PC-9 (cell line): ENCODE measurements at places on chromosomes 6 and 20. TPM values are rescaled to one million over a fixed set of nuclear protein-coding genes. Genes with fewer than 3 reads are reported as not detected.

GRCh38 chr20:13262302-13262650 is 41.2 kb downstream of the ISM1 start:
- no peaks in the 10 kb centered on the region for H3K4me1 ChIP-seq
- no peaks in the 10 kb centered on the region for H3K27me3 ChIP-seq
- no peak overlapping the region for H3K4me3 ChIP-seq
- H3K36me3 ChIP-seq = no peaks in the 10 kb centered on the region
- no peak overlapping the region for H3K27ac ChIP-seq
- no peak for DNase-seq

Gene TRIM10
- total RNA-seq = not detected in 2 replicates

DNA sequence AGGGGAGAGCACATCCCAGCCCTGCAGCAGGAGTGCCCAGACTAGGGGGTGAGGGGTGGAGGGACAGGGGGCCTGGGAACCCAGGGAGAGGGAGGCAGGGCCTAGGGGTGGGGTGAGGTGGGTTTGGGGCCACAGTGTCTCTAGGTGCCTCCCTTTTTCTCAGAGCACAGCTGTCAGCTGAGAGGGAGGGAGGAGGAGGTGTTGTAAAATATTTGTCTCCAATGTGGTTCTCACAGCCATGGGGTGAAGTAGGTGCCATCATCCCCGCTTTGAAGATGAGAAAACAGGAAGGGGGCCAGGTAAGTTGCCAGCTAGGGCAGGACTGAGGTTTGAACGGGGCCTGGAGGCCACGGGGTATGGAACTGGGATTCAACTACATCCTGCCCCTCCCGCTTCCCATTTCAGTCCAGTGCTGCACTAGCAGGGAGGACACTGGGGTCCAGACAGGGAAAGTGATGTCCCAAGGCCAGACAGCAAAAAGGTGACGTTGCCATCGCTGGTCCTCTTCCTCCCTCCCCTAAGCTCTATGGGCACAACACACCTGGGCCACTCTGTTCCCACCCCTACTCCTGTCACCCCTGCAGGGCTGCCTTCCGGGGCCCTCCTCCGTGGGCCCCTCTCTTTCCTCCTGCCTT is 20.3 kb downstream of the PACSIN1 start:
- no peak overlapping the region for H3K27ac ChIP-seq
- H3K4me3 ChIP-seq = no peak overlapping the region
- DNase-seq = no peak
- H3K4me1 ChIP-seq = peaks cover 22% of the 10 kb centered on the region
- no peaks in the 10 kb centered on the region for H3K36me3 ChIP-seq

GRCh38 chr6:106413722-106414121 is 53.2 kb downstream of the CRYBG1 start:
- H3K27me3 ChIP-seq = no peaks in the 10 kb centered on the region
- DNase-seq = no peak
- no peak overlapping the region for H3K27ac ChIP-seq
- H3K4me1 ChIP-seq = peaks cover 9% of the 10 kb centered on the region; the same call in 1 of the 2 replicates

DNA sequence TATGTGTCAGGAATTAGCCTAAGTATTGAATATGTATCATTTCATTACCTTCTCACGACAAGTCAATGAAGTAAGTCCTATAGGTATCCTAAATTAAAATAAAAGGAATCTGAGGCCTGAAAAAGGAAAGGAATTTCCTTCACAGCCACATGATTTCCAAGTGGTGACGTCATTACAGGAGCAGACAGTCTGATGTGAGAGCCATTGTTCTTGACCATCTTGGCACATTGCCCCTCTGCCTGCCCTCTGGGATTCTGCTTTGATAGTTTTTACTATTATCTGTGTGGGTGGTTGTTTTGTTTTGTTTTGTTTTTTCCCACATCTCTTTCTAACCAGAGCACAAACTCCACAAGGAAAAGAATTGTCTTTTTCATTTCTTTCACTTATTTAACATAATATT is 219.8 kb upstream of the UFL1 start:
- no peaks in the 10 kb centered on the region for H3K27me3 ChIP-seq
- no peak for DNase-seq
- H3K36me3 ChIP-seq = no peaks in the 10 kb centered on the region
- H3K4me3 ChIP-seq = no peak overlapping the region

DNA sequence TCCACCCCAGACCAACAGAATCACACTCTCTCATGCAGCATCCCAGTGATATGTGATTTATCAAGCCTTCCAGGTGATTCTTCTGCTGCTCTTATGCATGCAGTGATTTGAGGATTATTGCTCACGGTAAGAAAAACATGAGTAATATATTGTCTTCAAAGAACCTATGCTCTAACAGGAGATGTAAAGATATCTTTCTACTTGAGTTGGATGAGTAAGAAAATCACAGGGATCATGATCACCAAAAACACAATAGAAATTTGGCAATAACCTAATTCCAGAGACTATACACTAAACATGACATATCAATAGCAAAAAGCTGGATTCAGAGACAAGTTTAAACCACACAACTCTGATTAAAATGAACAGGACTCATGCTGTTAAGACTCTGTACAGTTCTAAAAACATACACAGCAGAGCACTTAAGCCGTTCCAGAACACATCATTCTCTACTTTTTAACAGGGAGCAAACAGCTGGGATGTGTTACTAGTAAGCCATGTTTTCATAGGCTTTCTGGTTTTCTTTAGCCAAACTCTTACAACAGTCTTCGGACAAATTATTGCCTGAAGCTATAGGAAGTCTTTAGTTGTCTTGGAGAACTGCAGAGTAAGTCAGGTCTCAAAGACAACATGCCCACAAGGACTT is 568.6 kb downstream of the HAO1 start:
- H3K27ac ChIP-seq = no peak overlapping the region
- H3K27me3 ChIP-seq = no peaks in the 10 kb centered on the region
- H3K36me3 ChIP-seq = no peaks in the 10 kb centered on the region
- no peak overlapping the region for H3K4me3 ChIP-seq
- no peak for DNase-seq

Gene NFATC2
- 6.3 and 6.8 TPM in 2 replicates for total RNA-seq

DNA sequence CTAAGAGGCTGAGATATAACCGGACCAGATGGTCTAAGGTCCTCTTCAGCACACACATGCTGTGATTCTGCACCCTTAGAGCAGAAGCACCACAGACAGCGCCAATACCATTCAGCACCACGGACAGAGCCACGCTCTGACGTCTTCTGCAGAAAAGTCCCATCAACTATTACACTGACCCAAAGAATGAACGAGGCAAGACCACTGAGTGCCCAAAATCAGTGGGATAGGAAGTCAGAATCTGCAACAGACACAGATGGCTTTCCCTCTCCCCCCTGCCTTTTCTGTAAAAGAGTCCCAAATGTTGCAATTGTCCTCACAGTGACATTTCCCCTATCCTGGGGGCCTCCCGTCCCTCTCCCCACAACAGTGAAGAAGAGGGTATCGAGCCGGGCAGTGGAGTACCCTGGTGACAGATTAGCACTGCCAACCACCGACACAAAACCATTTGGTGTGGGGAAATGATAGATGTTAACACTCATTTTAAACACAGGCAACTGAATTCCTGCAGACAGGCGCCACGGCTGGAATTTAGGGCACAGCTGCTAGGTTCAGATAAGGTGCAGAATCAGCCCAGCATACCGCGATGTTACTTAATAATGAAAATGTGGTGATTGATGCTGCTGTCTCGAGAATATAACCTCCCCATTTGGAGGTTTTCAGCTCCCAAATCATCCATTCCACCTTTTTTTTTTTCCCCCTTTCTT is 66.6 kb upstream of the CTNNBL1 start:
- H3K4me1 ChIP-seq = no peaks in the 10 kb centered on the region
- no peak overlapping the region for H3K4me3 ChIP-seq
- peaks cover 71% of the 10 kb centered on the region for H3K27me3 ChIP-seq
- DNase-seq = peak; percentile 52
- no peak overlapping the region for H3K27ac ChIP-seq

DNA sequence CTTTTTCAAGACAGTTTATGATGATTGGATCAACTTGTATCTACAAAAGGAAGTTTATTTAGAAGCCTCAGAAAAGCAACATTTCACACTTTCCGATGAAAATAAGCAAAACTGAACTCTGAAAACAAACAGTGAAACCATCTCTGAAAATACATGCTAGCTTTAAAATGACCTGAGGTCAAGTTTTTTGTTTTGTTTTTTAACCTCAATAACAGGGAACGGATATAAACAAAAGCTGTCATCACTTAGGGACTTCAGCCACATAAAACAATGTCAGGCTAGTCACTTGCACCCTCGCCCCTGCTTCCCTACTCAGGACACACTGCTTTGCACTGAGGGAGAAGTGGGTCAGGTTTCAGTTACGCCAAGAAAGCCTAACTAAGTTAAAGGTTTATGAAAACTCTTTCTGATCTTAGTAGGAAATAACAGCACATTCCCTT is 11.6 kb downstream of the BACH2 start:
- no peak overlapping the region; the same call in 1 of the 2 replicates for H3K4me3 ChIP-seq
- peaks cover 22% of the 10 kb centered on the region for H3K4me1 ChIP-seq
- H3K36me3 ChIP-seq = no peaks in the 10 kb centered on the region
- no peak for DNase-seq
- H3K27me3 ChIP-seq = no peaks in the 10 kb centered on the region
- H3K27ac ChIP-seq = peak overlapping the region; percentile 87

DNA sequence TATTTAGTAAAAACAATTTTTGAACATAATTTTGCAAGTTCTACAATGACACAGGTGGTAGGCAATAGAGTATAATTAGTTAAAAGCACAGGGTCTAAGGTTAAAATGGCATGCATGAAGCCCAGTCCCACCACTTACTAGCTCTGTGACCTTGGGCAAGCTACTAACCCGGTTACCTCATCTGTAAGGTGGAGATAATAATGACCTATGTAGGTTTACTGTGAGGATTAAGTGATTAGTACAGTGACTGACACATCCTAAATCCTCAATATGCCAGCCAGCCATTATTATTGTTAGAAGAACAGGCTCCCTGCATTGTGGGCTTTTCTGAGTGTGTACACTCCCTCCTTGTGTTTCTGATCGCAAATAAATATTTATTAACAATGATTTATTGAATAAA is 26.2 kb downstream of the ATXN1 start:
- no peak for DNase-seq
- H3K4me3 ChIP-seq = no peak overlapping the region
- H3K27me3 ChIP-seq = no peaks in the 10 kb centered on the region
- no peaks in the 10 kb centered on the region for H3K36me3 ChIP-seq

GRCh38 chr6:89734526-89734925 is 85.1 kb downstream of the MDN1 start:
- H3K27ac ChIP-seq = no peak overlapping the region
- H3K27me3 ChIP-seq = no peaks in the 10 kb centered on the region
- H3K4me3 ChIP-seq = no peak overlapping the region
- no peaks in the 10 kb centered on the region for H3K36me3 ChIP-seq

DNA sequence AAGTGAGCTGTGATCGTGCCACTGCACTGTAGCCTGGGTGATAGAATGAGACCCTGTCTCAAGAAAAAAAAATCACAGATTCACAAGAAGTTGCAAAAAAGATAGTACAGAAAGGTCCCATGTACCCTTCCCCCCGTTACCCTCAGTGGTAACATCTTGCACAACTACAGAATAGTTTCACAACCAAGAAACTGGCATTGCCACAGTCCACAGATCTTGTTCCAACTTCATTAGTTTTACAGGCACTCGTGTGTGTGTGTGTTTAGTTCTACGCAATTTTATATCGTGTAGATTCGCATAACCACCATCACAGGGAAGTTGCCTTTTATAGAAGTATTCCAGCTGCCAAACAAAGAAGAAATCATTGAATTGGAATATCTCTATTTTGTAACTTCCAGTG is 19.1 kb downstream of the SPATA2 start:
- no peaks in the 10 kb centered on the region for H3K27me3 ChIP-seq
- H3K27ac ChIP-seq = no peak overlapping the region
- H3K4me3 ChIP-seq = no peak overlapping the region
- H3K36me3 ChIP-seq = no peaks in the 10 kb centered on the region
- 0 out of 2 replicates have a peak, but pooled peaks cover 6% of the 10 kb centered on the region for H3K4me1 ChIP-seq
